ENCODE measurements at places on chromosomes 2 and 18.
A peak's percentile ranks its signal among the peaks of the same experiment; 100 is the strongest.

DNA sequence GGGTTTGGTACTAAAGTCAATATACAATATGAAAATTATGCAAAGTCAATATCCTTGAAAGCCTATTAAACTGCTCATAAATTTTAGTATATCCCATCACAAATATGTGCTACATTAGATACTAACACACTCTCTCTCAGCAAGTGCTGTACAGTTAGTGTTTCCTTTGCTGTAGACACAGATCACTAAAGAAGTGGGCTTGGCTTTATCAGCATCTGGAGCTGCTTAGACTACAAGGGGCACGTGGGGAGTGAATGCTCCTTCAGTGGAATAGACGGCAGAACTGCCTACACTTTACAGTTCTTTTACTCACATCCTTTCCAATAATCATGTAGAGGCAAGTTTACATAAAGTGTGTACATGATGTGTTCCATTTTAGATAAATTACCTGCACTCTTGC is 26.0 kb upstream of the EFEMP1 start:
- DNase-seq = peak; percentile 48

DNA sequence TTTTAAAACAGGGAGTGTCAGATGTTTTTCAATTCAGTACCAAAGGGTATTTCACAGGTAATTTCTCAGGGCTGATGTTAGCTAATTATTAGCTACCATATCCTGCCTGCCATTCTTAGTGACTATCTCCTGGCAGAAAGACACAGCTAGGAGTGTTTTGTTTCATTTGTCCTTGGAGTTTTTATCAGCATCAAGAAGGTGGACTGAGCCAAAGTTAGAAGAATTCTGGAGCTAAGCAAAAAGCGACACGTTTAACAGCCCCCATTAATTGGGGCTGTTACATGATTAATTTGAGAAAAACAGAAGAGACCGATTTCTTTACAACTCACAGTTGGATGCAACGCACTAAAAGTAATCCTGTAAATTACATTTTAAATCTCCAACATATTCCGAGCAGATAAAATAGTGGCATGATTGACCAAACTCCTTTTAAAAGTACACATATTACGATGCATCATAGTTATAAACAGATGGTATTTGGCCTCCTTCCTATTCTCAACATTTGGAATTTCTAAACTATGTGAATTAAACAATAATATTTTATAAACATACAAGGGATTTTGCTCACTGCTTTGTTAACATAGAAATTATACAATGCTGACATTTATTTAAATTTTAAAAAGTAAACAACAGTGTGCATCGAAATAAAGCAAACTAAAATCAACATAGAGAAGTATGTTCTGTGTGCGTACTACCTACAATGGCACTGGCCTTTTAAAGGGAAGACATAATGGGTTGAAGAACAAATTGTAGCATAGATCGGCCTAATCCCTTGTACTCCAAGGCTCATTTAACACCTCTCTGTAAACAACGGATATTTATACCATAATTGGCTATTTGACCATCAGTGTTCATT is 585.1 kb downstream of the ZEB2 start:
- DNase-seq = peak; percentile 84

- peak; percentile 44 for DNase-seq
Observed at GRCh38 chr18:75133721-75134610, 75.0 kb downstream of the PTGR3 start.

DNA sequence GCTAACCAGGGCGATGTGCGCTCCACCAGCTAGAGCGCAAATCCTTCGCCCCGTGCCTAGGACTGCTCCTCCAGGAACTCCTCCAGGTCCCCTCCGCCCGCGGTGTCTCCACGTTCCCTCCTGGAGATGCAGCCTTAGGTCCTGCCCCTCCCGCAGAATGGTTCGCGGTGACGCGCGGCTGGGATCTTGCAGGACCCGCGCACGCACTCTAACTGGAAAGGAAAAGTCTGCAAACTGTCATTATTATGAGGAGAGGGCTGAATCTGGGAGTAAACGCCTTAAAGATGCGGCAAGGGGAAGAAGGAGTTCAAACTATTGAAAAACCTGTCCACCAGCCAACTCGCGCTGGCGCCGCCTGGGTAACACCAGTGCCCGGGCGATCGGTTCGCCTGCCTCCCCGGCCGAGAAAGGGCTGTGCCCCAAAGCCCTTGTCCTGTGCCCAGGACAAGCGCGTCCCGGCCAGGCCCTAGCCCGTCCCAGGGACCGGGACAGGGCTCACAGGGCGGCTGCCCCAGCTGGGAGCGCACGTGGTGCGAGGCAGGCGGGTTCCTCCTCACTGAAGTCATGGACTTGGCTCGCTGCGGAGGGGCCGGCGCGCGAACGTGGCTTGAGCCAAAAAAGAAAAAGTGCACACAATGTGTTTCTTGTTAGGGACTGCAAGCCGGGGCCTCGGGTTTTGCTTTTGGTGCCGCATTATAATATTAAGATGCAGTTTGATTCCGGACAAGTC is 5.5 kb upstream of the ID2 start:
- no peak for DNase-seq

DNA sequence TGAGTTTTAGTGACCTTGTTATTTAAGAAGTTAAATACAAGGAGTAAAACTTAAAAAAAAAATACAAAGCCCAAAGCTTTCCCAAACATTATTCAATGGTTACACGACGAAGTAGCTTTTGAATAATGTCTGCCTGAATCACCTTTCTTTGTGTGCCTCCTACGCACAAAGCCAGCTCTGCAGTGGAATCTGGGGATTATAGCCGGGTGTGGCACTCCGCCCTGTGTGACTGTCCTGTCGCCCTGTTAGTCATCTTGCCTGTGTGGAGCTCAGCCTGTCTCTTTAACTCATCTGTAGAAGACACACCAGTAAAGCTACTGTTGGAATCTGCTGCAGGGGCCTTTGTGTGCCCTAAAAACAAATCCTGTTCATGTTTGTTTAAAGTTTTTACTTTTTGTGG is 79.4 kb upstream of the TCF7L1 start:
- no peak for DNase-seq

DNA sequence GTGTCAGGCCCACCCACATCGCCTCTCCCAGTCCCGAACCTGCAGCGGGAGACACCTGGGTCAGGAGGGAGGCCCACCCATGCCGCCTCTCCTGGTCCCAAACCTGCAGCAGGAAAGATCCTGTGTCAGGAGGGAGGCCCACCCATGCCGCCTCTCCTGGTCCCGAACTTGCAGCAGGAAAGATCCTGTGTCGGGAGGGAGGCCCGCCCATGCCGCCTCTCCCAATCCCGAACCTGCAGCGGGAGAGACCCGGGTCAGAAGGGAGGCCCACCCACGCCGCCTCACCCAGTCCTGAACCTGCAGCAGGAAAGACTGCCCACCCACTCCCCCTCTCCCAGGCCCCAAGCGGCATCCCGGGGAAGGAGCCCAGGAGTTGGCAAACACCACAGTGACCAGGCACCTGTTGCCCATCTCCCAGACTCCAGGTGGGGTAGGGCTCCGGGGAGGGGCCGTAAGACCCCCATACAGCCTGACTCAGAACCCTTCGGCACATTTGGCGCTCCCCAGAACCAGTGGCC is 7.8 kb downstream of the SLC66A2 start:
- no peak for DNase-seq

GRCh38 chr2:133458280-133458679 is 110.0 kb downstream of the NCKAP5 start:
- DNase-seq = no peak

- DNase-seq = no peak
Observed at GRCh38 chr18:79471046-79471445, 75.3 kb downstream of the NFATC1 start.

GRCh38 chr2:46276642-46277041 is 20.6 kb upstream of the EPAS1 start:
- no peak for DNase-seq

DNA sequence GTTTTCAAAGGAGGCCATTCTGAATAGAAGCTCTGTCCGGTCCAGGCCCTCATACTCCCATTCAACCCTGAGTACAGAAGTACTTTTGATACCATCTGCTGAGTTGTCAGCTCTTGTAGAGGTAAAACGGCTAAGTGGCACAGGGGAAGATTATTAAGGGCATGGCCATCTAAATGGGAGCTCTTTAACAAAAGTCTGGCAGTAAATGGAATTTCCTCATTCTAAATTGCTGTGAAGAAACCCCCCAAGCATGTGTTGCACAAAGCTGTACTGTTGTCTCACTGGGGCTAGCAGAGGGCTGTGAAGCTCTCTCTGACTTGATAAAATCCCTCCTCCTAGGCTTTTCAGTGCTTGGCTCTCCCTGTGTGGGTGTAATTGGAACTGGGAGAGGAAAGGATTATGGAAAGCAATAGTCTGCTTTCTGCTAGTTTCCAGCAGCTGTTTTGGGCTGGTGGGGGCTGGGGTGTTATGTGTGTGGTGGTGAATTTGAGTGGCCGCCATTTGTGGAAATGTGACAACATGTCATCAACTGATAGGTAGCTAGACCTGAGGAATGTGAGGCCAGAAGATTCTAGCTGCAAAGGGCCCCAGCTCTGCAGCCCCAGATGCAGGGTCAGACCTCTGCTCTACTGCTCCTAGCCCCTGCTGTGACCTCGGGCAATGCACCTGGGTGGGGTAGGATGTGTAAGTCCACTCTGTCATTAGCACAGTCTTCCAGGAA is 65.1 kb downstream of the MAP4K4 start:
- DNase-seq = no peak

DNA sequence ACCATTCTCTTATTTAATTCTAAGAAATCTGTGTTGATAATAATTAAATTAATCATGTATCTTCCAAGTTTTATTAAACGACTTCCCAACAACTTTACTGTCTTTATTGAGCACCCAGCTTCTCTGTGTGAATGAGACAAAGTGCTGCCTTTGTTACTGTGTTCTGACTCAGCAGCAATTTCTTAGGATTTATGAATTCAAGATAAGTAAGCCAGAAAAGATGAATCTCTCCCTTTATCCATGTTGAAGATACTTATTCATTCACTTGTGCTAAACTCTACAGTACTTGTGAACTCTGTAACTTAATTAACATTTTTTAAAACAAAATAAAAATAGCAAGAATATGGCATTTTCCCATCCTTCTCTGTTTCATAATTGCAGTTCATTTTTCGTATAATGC is 1403.3 kb upstream of the DDX18 start:
- no peak for DNase-seq

GRCh38 chr18:2143636-2144035 is 427.7 kb downstream of the METTL4 start:
- no peak for DNase-seq

GRCh38 chr2:71071681-71072398 is 3.4 kb downstream of the NAGK start:
- no peak for DNase-seq

DNA sequence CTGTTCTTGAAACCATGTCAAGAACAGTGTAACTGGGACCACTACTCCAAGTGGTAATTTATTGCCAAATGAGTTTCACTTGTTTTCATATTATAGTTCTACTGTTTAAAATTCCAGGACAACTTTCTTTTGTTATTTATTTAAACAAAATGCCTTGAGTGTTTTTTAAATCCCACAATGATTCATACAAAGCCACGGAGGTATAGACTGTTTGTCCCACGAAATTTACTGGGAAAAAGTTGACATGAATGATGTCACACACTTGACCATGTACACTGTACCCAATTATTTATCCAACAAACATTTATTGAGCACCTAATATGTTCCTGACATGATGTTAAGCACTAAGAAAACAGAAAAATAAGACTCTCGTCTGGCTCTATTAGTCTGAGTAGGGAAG is 243.9 kb upstream of the SIX2 start:
- DNase-seq = no peak

DNA sequence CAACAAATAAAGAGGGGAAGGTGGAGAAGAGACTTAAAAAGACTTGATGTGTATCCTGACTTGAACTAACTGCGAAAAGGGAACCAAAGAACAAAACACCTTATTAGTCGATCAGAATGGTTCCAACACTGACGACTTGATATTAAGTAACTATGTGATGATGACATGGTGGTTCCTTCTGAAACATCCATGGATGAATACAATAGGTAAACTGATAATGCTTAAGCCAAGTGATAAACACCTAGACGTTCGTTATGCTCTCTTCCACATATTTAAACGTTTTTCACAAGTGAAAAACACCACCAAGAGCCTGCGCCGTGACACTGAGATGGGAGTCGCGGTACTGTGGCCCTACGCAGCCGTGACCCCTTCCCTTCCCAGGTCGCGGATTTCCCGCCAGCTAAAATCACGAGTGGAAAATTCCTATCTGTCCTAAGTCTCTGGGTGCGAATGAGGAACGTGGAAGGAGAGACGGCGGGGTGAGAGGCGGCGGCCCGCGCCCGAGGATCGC is 797 bp downstream of the TTC32 start:
- peak; percentile 39 for DNase-seq

GRCh38 chr2:233267516-233268245 is 16.2 kb downstream of the ATG16L1 start:
- DNase-seq = no peak

DNA sequence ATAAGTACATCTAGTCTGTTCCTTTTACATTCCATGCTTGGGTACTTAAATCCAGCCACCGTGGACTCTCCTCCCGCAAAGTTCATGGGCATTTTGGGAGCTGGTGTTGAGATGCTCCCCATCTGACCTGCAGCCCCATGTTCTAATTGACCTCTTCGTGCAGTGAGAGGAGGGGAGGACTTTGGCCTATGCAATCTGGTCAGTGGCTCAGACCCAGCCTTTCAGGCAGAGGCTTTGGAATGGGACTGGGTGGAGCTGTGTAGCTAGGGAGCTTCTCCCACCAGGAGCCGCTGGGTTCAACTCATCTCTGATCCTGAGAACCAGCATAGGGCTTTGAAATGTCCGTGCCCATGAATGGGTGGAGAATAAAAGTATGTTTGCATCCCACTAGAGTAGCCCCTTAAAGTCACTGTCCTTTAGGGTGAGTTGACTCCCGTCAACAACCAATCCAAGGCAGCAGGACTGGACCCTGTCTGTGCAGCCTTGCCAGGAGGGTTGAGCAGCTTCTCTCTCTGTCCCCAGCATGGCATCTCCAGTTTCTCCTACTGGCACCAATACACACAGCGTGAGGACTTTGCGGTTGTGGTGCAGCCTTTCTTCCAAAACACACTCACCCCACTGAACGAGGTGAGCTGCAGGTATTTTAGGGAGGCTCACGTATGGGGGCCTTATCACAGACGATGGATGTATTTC is 120.0 kb upstream of the PPP1CB start:
- DNase-seq = no peak

DNA sequence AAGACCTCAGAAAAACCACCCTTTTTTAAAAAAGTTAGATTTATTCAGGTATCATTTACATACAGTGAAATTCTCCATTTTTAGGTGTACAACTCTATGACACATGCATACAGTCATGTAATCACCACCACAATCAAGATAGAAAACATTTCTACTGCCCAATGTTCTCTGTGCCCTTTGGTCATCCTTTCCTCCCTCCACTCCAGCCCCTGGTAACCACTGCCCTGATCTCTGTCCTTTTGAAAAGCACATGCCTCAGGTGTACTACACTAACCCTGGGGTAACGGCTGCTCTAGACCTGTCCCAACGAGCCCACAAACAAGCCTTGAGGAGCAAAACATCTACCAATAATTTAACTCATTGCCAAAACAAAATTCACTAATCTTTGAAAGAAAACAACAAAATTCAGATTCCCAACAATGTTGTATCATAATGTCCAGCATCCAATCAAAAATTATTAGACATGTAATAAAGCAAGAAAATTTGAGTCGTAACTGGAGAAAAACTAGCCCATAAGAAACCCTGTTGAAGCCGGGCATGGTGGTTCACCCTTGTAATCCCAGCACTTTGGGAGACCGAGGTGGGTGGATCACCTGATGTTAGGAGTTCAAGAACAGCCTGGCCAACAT is 25.9 kb upstream of the KLF11 start:
- no peak for DNase-seq

All from NCI-H69 (cell line).